ENCODE measurements at places on chromosomes 3 and 15.

GRCh38 chr15:74322558-74323180 is 44.8 kb downstream of the CYP11A1 start:
- no peak for DNase-seq

DNA sequence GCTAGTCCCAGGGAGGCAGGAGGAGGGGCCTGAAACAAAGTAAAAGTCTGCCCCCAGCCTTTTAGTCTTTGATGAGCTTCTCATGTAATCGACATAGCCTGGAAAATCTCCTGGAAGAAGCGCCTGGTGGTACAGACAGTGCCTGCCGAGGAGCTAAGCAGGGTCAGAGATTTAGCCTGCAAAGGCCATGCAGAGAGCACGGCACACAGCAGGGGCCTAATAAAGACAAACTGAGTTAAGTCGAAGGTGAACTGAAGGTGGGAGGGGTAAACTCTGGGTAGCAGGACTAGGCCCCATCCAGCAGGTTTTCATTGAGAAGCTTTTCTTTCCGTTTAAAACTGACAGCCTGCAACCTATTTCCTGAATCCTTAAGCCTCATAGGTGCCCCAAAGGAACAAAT is 115.5 kb upstream of the ABHD17C start:
- no peak for DNase-seq

DNA sequence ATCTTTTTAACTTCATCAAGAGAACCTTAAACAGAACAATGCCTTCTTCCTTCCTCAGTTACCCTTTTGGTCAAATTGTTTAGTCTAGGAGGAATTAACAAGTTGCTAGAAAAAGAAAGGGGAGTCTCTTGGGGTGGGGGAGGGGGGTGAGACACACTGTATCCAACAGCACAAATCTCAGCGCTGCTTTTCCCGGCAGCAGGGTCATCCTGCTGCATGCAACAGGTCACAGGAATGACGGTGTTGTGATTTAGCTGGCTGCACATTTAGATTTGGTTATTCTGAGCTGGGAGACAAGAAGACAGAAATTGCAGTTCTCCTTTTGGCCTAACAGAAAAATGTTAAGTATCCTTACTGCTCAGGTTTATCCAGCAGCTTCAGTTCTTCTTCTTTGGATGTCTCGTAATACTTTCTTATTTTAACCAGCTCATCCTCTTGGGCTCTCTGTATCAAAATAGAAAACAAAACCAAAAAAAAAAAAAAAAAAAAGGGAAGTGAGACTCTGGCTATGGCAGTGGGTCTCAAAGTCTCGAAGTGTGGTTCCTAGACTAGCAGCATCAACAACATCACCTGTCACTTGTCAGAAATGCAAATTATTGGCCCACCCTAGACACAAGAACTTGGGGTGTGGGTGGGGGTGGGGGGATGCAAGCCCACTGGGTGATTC is 190.5 kb downstream of the GREM1 start:
- no peak for DNase-seq

GRCh38 chr3:70011582-70011981 is 12.0 kb downstream of the SAMMSON start:
- DNase-seq, result peak; percentile 77

DNA sequence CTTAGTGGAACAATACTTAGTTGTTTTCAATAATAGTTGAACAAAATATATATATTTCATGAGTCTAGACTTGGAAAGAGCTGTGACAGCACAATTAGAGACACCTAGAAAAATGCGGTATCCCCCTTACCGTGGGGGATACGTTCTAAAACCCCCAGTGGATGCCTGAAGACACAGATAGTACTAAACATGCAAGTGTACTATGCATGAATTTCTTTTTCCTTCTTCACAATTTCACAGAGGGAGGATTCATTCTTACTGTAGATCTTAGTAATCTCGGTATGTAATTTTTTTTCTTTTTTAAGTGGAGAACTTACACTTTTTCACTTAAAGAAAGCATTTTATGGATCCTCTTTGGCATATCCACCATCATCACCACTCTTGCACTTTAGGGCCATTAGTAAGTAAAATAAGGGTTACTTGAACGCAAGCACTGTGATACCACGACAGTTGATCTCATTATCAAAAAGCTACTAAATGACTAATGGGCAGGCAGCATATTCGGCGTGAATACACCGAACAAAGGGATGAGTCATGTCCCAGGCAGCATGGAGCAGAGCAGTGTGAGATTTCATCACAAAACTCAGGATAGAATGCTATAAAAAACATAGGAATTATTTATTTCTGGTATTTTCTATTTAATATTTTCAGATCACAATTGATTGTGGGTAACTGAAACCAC is 72.3 kb upstream of the ZNF280D start:
- no peak for DNase-seq

GRCh38 chr3:182142928-182143327 is 431.2 kb downstream of the SOX2 start:
- no peak for DNase-seq

GRCh38 chr15:78790027-78790426 is 21.2 kb downstream of the ADAMTS7 start:
- DNase-seq, result no peak

GRCh38 chr15:57321485-57321884 is 54.8 kb upstream of the CGNL1 start:
- no peak for DNase-seq

DNA sequence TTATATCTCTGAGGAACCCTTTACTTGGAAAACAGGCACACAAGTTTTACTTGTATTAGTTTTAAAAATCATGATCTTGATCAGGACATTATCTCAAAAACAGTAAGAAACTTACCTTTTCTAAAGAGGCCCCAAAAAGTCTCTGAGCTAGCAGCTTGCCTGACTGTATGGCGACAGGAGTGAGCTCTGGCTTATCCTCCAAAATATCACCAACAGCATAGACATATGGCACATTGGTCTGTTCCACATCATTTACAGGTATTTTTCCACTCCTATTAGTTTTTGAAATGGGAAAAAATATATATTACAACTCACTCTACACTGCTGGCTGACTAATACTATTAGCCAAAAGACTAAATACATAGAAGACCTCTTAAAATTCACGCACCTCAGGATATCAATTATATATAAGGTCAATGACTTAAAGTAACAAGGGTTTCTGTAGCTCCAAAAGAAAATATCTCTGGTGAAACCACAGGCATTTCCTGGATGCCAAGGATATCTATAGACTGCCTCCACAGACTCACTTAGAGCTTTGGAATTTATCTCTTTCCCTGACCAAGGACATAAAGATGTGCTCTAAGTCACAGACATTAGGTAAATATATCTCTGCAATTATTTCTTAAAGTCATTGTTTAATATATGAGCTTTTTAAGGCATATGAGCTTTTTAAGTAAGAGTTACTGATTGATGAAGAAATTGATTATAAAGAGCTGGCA is 33.1 kb downstream of the TXNRD3 start:
- DNase-seq, result no peak

DNA sequence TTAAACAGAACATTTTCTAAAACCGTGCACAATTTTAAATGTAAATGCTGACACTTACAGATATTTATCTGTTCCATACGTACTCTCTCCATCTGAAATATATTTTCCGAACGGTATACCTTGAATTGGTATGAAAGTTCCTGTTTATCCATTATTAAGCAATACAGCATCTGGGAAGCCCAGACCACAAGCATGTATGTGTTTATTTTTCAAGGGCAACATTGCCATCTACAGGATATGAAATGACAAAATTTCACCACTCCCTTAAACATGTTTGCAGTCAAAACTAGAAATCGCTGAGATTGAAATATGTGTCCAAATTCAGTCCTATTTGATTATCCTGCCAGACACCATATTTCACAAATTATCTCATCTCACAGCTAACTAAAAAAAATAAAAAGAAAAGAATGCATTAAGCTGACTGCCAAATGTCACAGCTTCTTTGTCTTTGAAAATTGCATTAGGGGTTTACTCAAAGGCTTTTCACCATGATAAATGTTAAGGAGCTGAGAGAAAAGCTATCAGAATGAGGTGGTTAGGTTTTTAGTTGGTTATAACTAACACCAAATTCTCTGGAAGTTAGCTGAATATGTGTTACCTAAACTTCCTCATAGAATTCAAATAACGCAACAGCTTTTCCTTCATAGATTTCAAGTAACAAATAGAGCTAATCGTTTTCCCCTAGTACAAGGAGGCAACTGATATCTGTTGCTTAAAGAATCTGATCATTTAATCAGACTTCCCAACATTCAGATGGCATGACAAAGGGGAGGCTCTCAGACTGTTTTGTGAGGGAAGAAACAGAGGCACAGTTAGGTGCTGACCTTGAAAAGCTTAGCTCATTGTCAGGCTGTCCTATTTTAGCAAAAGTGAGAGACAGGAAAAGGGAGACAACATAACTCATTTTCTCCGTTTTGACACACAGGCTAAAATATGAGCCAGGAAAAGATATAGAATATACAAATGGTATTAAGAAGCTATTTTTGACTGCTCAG is 533.1 kb downstream of the TBL1XR1 start:
- DNase-seq, result peak; percentile 80

GRCh38 chr3:126865736-126866135 is 117.2 kb upstream of the PLXNA1 start:
- DNase-seq, result no peak

DNA sequence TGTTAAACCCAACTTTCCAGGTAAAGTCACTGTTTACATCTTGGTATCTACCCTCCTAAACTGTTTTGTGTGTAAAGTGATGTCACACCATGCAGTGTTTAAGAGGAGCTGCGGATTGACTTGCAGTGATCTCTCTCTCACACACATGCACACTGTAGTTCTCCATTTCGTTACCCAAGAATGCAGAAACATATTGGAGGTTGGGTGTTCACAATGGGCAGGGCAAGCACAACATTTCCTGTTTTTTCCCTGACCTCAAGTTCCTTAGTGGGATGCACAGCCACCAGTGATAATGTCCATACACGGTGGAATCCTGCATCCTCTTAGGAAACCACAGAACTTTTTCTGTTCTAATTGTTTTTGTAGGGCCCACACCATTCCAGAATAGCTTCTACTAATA is 85.3 kb upstream of the CFAP20DC start:
- DNase-seq, result no peak

DNA sequence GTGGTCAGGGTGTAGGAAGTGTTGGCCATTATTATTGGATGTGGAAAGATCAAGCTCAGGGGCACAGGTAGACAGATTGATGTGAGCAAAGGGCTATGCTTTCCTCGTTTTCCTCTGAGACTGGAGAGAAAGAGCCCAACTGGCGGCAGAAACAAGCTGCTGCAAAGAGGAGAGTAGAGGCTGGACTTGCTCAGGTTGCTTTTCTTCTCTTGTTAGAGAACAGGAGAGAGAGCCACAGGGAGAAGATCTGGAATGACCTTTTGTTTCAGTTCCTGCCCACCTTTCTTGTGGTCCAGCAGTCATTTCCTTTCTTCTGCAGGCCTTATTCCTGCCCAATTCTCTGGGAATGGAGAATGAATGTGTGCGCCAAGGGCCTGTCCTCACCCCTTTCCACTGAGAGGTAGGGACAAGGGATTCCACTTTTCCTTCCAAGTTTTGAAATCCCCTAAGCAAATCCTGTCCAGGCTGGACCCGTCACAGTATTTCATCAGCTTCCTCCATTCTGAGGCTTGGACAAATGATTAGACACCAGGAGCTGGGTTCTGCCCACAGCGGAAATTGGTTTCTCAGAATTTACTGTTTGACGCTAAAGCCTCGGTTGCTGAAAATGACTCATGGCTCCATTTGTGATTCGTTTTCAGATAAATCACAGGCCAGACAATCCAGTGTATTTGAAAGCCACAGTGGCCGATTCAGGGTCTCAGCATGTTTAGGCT is 16.1 kb downstream of the ZNF80 start:
- no peak for DNase-seq

DNA sequence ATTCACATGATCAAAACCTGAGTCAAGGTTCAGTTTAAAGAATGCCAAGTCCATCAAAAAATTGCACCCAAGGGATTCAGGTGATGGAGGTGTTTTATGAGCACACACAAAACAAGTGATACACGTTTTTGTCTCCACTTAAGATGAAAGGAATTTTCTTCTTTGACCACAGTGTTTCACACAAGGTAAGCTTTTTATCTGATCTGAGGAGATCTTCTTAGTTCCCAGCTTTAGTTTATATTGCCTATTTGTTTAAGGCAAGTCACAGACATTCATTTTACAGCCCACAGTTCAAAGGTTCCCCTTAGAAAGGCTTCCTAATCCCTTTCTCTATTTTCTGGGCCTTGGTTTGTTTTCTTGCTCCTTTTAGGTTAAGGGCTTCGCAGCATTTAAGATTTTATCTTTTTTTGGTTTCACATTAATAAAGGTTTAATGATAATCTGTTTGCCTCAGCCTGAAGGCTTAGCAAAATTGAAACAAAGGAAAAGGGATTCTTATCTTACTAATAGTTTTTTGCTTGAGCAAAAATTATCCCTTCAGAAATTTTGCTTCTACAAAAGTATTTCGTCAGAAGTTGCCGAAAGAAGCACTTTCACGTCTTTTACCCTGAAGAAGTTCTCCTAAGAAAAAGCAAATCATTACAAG is 420.5 kb upstream of the NAALADL2 start:
- DNase-seq, result peak; percentile 51

- no peak for DNase-seq
Measured at GRCh38 chr3:32419742-32420125, 28.1 kb downstream of the CMTM7 start.

- no peak for DNase-seq
Measured at GRCh38 chr3:177589041-177589650, 391.9 kb upstream of the TBL1XR1 start.

GRCh38 chr3:43153216-43154083 is 47.6 kb upstream of the POMGNT2 start:
- no peak for DNase-seq

- no peak for DNase-seq
Measured at GRCh38 chr15:88608607-88609181, 12.4 kb upstream of the AEN start.

- DNase-seq, result no peak
Measured at GRCh38 chr3:143427631-143428030, 308.1 kb downstream of the CHST2 start.

GRCh38 chr15:25670025-25670554 is 193.0 kb downstream of the ATP10A start:
- DNase-seq, result no peak

DNA sequence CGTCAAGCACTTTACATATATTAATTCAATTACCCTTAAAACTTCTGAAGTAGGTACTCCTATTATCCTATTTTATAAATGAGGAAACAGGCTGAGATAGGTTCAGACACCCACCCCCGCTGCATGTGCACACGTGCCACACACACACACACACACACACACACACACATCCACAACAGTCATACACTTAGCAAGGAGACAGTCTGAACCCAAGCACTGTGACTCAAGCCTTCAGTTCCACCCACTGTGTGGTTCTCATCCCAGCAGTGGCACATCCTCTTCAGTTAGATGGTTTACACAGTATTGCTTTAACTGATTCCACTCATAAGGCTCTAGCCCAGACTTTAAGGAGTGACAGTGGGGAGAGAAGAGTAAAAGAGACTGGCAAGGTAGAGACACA is 91.1 kb upstream of the FGF7 start:
- no peak for DNase-seq

- DNase-seq, result no peak
Measured at GRCh38 chr15:96052572-96053030, 277.9 kb upstream of the NR2F2 start.
